Fibroblast of mammary gland (primary cell): ENCODE measurements at places on chromosomes 3 and 15.

- no peak for DNase-seq
Observed at GRCh38 chr3:114259566-114259965, 22.2 kb upstream of the ZNF80 start.

GRCh38 chr3:59777667-59778077 is 727.8 kb upstream of the CFAP20DC start:
- no peak for DNase-seq

GRCh38 chr15:29451201-29451781 is 181.7 kb upstream of the NSMCE3 start:
- no peak for DNase-seq

DNA sequence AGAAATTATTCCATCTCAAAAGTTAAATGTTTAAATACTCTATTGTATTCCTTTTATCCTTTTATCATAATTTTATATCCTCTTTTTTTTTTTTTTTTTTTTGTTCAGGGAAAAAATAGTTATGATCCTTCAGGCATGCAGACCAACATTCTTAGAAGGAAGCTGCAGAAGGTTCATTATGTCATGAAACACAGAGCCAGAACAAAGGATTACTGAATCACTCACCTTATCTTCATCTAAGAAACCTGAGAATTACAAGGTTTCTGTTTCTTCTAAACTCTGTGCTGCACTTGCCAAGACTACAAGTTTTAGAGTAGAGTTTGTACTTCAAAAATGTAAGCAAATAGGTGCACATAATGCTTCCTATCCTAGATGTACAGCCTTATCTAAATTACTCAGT is 3.3 kb downstream of the PLCH1 start:
- no peak for DNase-seq

GRCh38 chr3:183576487-183577107 is 21.1 kb upstream of the KLHL6 start:
- DNase-seq = peak; percentile 55

GRCh38 chr3:168539909-168540308 is 444.2 kb upstream of the GOLIM4 start:
- no peak for DNase-seq

DNA sequence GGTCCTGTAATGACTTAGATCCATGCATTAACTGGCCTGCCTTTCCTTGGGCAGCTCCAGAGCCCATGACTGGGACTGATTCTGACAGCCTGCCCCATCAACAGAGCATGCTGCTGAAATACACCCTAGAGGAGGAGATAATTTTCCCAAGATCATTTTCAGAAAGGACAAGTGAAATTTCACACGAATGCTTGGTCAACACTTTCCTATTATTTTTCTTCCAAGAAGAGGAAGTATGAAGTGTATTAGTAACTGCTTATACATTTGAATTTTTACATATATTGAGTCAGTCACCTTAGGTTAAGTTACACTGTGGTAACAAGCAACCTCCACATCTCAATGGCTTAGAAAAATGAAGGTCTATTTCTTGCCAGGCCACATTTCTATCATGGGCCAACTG is 9.7 kb upstream of the NMNAT3 start:
- no peak for DNase-seq

DNA sequence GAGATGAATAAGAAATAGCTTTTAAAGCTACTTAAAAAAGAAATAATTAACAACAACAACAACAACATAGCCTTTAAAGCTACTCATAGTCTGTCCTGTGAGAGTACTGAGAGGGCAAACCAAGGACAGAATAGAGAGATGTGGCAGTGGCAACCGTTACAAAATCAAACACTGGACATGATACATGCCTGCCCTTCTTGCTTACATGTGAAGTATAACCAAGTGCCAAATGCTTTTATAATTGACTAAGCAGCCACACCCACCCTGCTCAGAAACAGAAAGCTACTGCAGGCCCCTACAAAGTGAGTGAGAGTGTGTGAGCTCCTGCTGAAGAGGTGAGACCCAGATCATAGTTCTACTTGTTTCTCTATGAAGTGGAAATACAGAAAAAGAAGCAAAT is 38.4 kb downstream of the NDUFB4 start:
- DNase-seq = no peak

DNA sequence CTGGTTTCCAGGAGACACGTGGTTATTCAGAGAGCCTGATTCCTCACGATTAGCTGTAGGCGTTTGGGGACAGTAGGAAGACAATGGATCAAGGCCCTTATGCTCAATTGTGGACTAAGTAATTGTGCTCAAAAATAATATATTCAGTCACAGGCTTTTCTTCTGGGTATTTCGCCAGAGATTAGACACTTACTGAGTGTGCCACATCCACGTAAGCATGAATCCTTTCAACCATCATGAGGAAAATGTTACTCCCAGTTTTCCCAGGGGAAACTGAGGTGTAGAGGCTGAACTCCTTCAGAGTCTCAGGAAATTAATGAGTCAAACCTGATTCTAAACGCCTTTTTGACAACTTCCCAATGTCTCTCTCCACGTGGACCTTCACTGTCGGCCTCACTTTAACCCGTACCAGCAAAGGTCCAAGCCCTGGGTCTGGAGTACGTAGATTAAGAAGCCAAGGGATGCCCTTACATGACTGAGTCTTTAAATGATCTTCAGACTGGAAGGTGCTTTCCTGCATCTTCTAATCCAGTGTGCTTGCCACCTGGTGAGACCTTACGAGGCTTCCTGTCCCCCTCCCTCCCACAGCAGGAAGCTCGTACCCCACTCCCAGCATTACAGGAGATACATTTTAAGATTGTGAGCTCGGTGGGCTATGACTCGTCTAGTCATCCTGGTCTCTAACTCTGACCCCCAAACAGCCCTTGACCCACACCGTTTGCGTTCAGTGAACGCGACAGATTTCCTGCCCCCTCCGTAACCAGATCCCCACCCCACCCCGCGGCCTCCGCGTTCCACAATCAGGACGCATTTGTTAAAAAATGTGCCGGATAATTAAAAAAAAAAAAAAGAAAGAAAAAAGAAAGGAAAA is 1.7 kb downstream of the PKM start:
- peak; percentile 92 for DNase-seq

- peak; percentile 26 for DNase-seq
Observed at GRCh38 chr3:133469140-133469731, 69.4 kb downstream of the BFSP2 start.

DNA sequence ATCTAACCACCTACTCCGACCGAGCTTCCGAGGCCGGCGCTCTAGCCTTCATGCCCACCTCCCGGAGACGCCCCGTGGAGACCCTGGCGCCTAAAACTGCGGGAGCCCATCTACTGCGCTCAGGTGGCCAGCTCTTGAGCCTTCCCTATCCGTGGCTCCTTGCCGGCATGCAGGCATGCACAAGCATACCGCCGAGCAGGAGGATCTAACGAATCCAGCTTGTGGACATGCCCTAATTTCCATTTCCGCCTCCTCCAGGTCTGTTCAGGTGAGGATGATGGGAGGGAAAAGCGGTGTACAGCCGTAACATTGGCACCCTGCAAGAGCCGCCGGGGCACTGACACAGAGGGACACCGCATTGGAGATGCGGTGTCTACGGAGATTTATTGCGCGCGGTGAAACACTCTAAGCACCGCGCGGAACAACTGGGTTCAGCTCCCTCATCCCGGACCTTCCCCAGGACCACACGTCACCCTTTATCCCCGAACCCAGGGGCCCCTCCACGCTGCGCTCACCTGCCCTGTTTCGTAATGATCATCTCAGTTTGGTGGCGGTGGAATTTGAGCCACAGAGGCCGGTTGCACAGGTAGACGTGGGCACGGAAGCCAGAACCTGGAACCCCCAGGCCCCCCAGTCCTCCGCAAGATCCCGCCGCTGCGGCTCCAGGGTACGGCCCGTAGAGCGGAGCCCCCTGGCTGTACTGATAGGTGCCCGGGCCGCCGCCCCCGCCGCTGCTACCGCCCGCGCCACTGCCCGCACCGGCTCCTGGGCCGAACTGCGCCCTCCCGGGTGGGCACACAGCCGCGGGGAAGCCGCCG is 1.0 kb downstream of the EOMES start:
- no peak for DNase-seq

DNA sequence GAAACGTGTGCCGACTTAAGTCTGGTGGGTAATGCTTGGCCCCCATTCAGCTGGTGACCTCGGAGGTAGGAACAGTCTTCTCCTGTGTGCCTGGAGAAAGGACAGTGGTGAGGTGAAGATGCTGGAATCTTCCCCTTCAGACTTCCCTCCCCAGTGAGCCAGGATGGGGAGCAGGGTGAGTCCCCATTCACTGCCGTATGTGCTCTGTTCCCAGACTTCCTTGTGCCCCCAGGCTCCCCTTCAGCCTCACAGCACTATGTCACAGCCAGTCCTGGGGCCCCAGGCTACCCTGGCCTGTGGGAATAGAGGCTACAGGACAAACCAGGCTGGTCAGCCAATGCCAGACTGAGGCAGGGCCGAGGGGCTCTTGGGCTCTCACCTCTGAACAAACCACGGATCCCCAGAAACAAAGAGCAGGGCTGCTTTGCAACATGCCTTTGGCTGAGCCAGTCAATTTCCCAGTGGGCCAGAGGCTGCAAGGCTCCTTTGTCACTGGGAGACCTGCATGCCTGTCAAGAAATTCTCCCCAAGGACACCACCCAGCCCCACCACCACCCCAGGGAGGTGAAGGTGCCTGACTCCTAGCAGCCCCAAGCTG is 31.8 kb upstream of the HHATL start:
- DNase-seq = no peak

GRCh38 chr3:4959180-4959579 is 20.1 kb upstream of the BHLHE40 start:
- no peak for DNase-seq
